Activated CD4-positive, alpha-beta memory T cell treated with anti-CD3 and anti-CD28 coated beads, Interleukin-2, amount 10 ng/mL, durations not matched to agents 7 days and 5 days (primary cell): ENCODE measurements at places on chromosomes 12 and 14.

GRCh38 chr12:3427956-3428355 is 63.0 kb upstream of the PRMT8 start:
- H3K36me3 ChIP-seq: peaks cover 3% of the 10 kb centered on the region
- DNase-seq: no peak
- peaks cover 20% of the 10 kb centered on the region for H3K27me3 ChIP-seq
- peaks cover 16% of the 10 kb centered on the region for H3K4me1 ChIP-seq
- no peak overlapping the region for H3K4me3 ChIP-seq

DNA sequence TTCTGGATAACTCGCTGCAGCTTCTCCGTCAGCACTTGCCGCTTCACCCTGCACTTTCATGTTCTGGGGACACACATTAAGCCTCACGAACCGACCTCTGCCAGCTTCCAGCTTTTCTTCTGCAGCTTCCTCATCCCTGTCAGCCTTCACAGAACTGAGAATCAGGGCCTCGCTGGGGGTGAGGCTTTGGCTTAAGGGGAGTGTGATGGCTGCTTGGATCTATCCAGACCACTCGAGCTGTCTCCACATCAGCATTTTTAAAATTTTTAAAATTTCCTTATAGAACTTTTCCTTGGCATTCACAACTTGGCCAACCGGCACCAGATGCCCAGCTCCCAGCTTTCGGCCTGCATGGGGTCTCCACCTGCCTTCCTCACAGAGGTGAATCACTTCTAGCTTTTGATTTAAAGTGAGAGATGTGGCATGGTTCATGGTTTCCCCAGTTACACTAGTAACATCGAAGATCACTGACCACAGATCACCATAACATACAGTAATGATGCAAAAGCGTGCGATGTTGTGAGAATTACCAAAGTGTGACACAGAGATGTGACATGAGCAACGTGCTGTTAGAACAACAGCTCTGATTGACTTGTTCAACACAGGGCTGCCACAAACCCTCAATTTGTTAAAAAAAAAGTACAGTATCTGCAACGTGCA is 139.1 kb upstream of the C14orf180 start:
- H3K4me1 ChIP-seq: no peaks in the 10 kb centered on the region
- peak; percentile 14 for DNase-seq
- peaks cover 1% of the 10 kb centered on the region for H3K27me3 ChIP-seq

DNA sequence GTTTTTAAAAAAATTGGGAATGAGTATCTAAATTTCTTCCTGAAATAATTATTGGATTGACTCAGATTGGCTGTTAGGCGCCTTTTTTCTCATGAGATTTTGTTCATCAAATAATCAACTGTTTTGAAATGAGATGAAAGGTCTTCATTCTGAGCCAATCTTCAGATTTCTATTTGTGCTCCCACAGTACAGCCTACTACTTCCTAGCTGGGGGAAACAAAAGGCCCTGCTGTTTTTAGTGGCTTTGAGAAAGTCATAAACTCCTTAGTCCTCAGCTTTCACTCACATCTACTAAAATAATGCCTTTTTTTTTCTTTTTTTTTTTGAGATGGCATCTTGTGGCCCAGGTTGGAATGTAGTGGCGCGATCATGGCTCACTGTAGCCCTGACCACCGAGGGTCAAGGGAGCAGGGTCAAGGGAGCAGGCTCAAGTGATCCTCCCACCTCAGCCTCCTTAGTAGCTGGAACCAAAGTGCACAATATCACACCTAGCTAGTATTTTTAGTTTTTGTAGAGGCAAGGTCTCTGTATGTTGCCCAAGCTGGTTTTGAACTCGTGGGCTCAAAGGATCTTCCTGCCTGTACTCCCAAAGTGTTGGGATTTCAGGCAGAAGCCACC is 15.2 kb downstream of the NACA start:
- H3K4me3 ChIP-seq: no peak overlapping the region
- peaks cover 36% of the 10 kb centered on the region for H3K36me3 ChIP-seq
- H3K27me3 ChIP-seq: no peaks in the 10 kb centered on the region
- peaks cover under 1% of the 10 kb centered on the region for H3K4me1 ChIP-seq
- H3K27ac ChIP-seq: no peak overlapping the region

DNA sequence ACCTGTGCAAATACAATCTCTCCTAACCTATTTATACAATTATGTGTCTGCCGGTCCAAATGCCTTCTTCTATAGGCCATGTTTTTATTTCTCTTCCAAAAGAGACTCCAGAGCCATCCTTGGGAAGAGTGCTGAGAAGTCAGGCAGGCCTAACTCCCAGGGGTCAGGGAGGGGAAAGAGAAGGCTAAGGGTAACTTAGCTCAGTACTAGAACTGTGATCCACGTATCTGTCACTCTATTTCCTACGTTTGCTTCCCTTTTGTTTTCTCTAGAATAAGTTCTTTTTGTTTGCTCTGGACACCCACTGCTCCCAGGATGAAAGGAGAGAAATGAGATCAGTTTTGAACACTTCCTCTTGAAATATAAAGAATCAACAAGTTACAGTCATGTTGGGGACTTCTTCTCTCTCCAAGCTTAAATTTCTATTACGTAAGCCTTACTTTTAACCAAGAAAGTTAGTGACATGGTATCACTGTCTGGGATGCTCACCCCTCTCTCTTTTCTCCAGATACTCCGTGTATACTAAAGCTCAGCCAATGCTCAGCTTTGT is 79.2 kb downstream of the DAD1 start:
- peaks cover 89% of the 10 kb centered on the region for H3K4me1 ChIP-seq
- no peaks in the 10 kb centered on the region for H3K27me3 ChIP-seq
- no peak for DNase-seq
- H3K36me3 ChIP-seq: peaks cover 95% of the 10 kb centered on the region
- peak overlapping the region; percentile 90 for H3K27ac ChIP-seq

DNA sequence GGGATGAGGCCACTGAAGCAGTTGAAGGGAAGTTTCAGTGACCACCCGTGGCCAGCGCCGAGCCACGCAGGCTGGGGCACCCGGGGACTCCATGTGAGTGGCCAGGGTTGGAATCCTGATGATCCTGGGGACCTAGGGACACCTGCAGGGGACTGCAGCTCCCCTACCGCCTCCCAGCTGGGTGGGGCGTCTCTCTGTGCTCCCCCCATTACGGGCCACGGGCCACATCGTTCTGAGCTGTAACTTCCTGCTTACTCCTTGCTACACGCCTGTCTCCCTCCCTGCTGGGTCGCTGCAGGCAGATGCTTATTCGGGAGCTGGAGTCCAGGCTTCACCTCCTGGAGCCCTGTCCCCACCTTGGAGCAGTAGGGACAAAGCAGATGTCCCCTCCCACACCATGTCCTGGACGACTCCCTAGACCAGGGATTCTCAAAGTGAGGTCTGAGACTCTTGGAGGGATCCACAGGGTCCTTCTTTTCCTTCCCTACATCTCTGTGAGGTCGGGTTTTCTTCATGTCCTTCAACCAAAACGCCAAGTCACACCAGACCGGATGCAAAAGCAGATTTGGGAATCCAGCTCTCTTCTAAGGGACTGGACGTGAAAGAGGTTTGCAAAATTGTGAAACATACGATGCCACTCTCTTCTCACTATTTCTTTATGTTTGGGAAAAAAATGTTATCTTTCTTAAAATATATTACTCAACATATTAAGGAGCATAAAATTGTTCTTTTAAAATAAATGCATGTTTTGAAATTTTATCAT is 85.9 kb upstream of the NCOR2 start:
- peaks cover 2% of the 10 kb centered on the region for H3K36me3 ChIP-seq
- H3K27me3 ChIP-seq: peaks cover 12% of the 10 kb centered on the region
- H3K27ac ChIP-seq: no peak overlapping the region
- no peaks in the 10 kb centered on the region for H3K4me1 ChIP-seq

DNA sequence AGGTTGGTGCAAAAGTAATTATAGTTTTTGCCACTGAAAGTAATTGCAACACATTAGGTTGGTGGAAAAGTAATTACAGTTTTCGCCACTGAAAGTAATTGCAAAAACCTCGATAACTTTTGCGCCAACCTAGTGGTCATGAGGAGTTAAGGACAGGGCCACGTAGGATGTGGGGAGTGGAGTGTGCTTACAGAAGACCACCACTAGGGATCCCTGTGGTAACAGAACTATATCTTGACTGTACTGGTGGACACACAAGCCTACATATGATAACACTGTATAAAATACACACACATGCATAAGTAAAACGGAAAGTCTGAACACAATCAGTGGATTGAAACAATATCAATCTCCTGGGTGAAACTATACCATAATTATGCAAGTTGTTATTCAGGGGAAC is 187.4 kb upstream of the ABCD2 start:
- H3K27ac ChIP-seq: no peak overlapping the region
- no peaks in the 10 kb centered on the region for H3K27me3 ChIP-seq
- no peaks in the 10 kb centered on the region for H3K36me3 ChIP-seq
- H3K4me1 ChIP-seq: no peaks in the 10 kb centered on the region
- H3K4me3 ChIP-seq: no peak overlapping the region
- DNase-seq: no peak
